ENCODE measurements at places on chromosomes 4 and X.
A peak's percentile ranks its signal among the peaks of the same experiment; 100 is the strongest.

DNA sequence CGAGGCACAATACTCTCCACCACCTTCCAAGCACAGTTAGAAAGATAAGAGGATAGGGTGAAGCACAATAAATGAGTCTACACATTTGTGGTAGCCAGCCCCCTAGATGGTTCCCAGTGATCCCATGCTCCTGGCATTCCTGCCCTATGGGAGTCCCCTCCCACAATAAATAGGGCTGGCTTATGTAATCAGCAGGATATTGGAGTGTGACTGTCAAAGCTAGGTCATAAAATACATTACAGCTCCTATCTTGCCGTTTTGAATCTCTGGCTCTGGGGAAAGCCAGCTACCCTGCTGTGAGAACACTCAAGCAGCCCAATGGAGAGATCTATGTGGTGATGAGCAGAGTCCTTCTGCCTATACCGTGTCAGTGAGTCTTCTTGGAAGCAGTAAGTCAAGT, 198.7 kb upstream of the NOCT start:
- DNase-seq, result no peak

DNA sequence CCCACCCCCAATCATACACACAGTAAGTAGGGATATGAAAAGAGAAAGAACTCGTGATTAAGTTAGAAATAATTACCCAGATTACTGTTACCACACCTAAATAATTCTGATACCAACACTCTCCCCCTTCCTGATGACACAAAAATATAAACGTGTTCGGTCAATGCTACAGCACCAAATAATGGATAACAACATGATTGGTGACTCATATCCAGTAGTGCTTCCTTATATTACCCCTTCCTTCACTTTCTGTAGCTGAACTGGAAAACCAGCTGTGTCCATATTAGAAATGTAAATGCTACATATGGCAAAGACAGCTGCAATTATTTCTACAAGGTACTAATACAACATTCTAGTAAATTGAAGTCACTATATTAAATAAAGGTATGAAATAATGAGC, 20.8 kb downstream of the EIF4E start:
- no peak for DNase-seq

- no peak for DNase-seq
These were observed 102.1 kb downstream of the RELL1 start for GRCh38 chr4:37584071-37584470.

DNA sequence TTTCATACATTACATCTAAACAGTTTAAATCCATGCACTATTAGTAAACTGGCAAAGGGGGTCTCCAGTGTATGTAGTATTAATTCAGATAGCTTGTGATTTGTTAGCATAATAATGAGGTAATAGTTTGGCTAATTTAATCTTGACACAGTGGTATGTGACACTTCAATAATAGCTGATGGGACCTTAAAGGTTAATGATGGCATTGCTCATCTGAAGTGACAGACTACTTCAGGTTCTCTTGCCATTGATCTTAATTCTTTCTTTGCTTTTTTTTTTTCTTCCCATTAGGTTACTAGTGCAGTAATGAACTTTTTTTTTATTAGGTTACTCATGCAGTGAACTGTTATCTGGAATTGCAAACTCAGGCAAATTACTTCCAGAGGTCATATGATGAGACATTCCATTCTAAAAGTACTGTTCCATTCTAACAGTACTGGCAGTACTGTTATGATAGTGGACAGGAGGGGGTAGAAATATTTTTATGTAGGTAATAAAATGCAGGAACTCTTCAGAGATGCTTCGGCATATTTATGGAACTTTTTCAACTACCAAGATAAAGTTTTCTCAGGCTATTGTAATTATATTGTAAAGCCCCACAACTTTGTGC, 911.3 kb upstream of the LCORL start:
- DNase-seq, result no peak

DNA sequence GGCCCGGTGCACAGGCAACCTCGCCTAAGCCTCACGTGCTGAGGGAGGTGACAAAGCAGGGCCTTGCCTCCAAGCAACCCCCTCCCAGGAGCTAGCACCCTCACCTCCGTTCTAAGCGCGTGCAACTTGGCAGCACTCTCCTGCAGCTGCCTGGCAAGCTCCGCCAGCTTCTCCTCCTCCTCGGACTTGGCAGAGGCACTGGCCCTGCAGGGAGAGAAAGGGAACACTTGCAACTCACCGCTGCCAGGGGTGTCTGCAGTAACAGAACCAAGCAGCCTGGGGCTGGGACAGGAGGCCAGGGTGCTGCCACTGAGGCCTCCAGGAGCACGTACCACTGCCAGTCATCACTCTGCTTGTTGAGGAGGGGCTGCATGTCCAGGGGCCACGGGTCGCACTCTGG, 10.3 kb upstream of the TREX2 start:
- DNase-seq, result no peak

GRCh38 chr4:13059019-13059418, 425.1 kb downstream of the RAB28 start:
- no peak for DNase-seq

GRCh38 chrX:39855748-39856129, 242.0 kb downstream of the BCOR start:
- peak; percentile 45 for DNase-seq

DNA sequence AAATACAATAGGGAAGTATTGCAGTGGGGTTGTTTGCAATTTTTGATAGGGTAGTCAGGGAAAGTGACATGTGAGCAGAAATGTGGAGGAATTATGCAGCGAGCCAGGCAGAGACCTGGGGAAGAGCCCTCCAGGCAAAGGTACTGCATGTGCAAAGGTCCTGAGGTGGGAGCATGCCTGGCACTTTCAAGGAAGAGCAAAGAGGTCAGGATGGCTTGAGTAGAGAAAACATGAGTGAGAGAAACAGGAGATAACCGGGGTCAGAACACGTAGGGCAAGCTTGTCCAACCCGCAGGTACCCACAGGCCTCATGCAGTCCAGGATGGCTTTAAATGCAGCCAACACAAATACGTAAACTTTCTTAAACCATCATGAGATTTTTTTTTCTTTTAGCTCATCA, 71.0 kb downstream of the COQ2 start:
- DNase-seq, result no peak

GRCh38 chr4:105966051-105966450, 70.8 kb downstream of the NPNT start:
- no peak for DNase-seq
